ENCODE measurements at places on chromosomes 3 and 15.

GRCh38 chr3:21790466-21790865 lies 39.5 kb upstream of the ZNF385D start:
- no peak for DNase-seq

DNA sequence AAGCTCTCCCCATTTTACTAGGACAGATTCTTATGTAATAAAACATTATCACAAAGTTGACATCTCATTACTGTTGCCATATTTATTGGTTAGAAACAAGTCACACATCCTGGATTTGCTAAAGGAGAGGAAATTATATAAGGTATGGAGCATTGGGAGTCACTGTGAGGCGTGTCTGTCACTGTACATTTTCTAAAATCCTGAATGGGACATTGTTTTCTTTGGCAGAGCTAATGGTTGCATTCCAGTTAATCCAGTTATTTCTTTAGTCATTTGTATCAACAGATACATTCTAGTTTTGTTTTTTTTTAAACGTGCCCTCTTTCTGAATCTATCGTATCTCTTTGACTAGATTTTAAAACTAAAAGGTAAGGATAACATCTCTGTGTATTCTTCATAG lies 70.2 kb upstream of the MITF start:
- DNase-seq, result no peak

DNA sequence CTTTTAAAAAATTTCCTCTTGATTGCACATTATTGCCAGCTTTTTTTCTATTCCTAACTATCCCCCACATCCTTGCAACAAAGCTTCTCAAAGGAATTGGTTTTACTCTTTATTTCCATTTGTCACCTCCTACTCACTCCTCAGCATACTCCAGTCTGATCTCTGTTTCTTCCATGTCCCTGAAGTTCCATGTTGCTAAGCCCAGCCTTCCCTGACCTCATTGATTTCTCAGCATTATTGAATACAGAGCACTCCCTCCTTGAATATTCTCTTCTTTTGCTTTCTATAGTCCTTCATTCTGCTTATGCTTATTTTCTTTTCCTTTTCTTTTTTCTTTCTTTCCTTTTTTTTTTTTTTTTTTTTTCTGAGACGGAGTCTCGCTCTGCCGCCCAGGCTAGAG lies 10.7 kb downstream of the ARID3B start:
- no peak for DNase-seq

DNA sequence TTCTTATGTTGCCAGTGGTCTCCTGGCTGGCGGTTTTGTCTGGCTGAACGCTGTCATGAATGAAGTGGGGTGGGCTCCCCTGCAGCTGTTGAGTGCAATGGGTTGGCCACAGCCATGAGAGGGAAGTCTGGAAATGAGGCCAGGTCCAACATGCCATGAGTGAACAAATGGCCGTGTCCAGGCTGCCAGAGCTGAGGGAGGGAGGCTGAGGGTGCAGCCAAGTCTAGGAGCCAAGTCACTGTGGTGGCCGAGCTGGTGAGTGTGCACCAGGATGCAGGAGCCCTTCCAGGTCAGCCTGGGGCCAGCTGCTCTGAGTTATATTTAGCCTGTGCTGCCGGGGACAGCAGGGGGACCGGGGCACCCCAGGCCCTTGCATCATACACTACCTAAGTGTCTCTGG lies 24.7 kb upstream of the PRR23E start:
- no peak for DNase-seq

DNA sequence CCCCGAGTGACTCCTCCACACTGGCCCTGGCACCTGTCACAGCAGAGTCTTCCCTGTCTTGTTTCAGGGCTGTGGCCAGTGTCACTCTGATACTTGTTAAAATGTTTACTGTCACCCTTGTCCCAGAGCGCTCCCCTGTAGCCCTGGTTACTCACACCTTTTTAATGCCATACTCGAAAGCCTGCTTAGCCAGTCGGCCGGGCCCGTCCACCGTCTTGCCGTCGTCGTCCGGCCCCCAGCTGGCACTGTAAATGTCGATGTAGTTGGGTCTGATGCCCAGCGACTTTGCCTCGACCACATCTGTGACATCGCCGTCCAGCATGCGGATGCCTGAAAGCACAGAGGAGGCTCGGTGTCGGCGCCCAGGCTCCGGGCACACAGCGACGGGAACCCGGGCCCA lies 91.3 kb downstream of the PCSK6 start:
- DNase-seq, result no peak

DNA sequence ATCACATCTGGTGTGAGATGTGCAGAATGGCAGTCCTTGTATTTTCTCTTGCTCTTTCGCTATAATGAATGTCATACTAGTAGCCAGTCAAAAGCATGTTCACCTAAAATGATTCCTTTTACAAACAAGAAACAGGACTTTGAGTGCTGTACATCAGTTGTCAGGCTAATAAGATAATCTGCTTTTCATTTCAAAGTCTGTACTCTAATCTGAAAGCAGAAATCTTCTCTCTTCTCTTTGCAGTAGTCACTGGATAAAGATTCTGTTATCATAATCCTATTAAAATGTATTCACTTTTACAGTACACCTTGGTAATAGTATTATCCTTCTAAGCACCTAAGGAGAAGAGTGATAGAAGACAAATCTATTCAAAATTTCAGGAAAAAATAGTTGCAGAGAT lies 300.1 kb downstream of the MFSD1 start:
- no peak for DNase-seq

DNA sequence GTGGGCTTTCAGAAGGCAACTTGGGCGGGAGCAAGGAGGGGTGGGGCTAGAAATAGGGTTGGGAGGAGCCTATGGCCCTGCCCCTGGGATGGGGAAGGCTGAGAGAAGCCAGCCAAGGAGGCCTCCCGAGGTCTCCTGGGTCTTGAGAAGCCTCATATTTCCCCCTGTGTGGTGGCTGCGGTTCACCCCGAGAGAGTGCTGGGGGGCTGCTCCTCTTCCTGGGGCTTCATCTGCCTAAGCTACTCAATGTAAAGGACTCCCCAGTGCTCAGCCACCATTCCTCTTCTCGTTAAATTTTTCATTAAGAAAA lies 174.3 kb downstream of the SMAD6 start:
- DNase-seq, result no peak

DNA sequence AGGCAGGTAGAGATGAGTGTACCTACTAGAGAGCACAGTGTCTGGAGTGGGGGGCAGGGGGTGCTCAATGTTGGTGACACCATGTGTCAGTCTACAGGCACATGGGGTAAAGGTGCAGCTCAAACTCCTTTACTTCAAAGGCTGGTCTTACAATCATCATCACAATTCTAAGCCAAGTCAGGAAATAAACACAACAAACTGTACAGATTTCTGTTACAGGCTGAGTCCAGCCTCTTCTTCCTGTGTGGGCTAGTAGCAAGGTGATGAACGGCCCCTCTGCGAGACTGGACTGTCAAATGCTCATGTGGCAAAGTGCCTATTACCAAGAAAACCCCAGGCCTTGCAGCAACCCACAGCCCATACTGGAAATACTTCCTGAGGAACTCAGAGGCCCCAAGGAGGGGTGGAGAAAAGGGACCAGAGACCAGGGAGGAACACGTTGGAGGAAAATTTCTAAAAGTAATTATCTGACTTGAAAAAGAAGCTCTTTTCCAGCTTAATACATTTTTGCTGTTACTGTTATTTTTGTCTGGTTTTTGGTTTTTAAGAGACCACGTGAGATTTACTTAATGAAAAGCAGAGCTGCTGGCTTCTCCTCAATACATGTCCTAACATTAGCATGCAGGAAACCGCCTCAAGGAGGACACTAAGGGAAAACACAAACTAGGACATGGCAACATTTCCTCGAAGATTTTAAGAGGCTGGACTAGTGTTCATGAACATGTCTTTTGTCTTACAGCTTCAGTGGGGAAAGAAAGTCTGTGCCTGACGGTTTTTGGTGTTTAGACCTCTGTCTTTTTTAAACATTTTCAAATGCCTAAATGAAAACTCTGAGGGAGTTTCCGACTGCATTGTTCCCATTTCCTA lies 29.5 kb downstream of the TBC1D2B start:
- DNase-seq, result no peak

GRCh38 chr3:109852283-109852682 lies 514.9 kb upstream of the DPPA4 start:
- no peak for DNase-seq

- no peak for DNase-seq
Measured at GRCh38 chr15:27527490-27528067, 556.6 kb downstream of the GABRG3 start.

DNA sequence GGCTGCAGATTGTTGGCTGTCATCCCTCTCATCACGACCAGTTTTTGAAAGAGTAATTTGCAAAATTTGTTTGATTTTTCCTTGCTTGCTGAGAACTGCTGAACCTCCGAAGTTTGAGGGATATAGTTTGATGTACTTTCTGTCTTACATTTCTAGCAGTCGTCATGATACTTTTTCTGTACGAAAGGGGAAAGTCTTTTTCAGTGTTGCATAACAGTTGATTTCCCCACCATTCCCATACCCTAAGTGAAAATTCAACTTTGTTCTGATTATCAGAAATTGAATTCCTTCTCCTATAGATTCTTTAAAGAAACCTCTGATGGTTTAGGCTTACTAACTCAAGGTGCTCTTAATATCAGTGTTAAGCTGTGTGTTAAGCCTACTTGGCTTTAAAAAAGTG lies 1.6 kb downstream of the PDE8A start:
- no peak for DNase-seq

DNA sequence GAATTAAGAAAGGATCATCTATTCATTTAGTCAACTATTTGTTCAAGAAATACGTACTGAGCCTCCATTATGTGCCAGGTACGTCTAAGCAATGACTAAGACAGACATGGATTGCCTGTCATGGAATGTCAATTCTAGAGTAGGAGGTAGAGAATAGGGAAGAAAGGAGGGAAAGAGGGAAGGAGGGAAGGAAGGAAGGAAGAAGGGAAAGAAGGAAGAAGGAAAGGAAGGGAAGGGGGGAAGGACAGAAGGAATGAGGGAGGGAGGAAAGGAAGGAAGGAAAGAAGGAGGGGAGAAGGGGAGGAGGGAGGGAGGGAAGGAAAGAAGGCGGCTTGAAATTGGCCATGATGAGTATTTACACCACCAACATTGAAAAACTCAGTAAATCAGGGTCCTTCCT lies 39.3 kb upstream of the RFTN1 start:
- DNase-seq, result no peak

- DNase-seq, result no peak
Measured at GRCh38 chr3:48696601-48697000, 10.9 kb upstream of the NCKIPSD start.

- no peak for DNase-seq
Measured at GRCh38 chr15:65873256-65873655, 4.0 kb downstream of the RAB11A start.

DNA sequence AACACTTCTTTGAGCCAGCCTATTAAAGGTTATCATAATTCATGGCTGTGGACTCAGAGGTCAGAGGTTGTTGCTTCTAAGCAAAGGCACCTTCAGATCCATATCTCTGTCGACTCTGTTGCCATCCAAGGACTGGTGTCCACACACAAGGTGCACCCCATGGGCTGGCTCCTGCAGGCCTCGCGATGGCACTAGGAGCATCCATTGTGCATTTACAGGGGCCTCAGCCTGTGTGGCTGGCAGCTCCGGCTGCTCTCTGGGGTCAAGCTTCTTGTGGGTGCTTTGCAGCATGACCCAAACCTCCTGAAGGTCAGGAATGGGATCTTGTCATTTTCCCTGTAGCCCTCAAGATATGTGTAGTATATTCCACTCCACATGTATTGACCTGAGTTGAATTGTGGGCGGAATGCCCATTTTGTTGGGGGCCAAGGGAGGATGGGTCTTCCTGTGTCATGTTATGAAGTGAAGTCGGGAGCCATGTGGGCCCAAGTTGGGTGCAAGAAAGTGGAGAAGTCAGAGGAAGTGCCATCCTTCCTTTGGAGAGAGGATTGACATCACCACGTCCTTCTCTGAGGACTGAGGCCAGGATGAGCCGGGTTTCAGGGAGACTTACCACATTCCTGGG lies 43.9 kb downstream of the CHDH start:
- DNase-seq, result no peak

DNA sequence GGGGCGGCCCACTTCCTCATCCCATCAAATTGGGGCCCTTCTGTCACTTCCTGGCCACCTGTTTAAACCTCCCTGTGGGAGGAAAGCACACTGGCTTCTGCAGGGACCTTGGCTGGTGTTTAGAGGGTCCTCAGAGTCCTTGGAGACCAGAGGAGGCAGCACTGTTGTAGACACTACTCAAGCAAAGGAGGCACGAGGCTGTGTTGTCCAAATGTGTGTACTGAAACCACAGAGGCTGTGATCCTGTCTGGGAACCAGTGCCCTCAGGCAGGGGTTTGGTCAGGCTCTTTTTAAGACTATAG lies 12.4 kb upstream of the SEC13 start:
- DNase-seq, result no peak

- no peak for DNase-seq
Measured at GRCh38 chr15:63348392-63348791, 33.3 kb downstream of the CA12 start.

DNA sequence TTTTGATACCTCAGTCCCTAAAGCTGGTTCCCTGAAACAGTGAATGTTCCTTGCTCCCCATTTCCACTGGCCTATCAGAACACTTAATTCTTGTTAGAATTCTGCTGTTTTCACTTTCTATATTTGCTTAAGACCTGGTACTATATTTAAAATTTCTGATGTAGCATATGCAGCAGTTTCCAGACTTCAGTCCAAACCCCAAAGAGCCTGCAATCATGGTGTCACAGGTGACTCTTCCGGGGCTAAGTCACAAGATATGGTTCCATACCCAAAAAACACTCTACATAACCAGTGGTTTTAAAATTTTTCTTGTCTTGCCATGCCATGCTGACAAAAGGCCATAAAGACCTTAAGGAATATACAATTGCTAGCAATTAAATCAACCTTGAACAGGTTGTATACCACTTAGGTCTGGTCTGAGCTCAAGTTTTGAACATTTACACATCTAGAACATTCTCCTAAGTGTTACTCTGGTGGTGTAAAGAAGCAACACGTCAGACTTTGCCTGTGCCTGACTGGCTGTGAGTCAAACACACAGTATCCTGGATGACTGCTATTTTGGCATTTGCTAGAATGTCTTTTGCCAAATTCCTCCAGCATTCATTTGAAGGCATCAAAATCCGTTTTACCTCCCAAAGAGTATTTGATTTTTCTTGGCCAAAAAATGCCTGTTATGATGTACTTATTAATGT lies 160.0 kb downstream of the FRMD5 start:
- DNase-seq, result no peak

- DNase-seq, result no peak
Measured at GRCh38 chr3:41751597-41751996, 210.3 kb downstream of the ULK4 start.

- DNase-seq, result no peak
Measured at GRCh38 chr3:176611703-176612102, 585.6 kb downstream of the TBL1XR1 start.

GRCh38 chr3:152266221-152266995 lies 2.3 kb upstream of the MBNL1 start:
- peak; percentile 61 for DNase-seq

- no peak for DNase-seq
Measured at GRCh38 chr3:137259701-137260100, 301.9 kb downstream of the IL20RB start.

DNA sequence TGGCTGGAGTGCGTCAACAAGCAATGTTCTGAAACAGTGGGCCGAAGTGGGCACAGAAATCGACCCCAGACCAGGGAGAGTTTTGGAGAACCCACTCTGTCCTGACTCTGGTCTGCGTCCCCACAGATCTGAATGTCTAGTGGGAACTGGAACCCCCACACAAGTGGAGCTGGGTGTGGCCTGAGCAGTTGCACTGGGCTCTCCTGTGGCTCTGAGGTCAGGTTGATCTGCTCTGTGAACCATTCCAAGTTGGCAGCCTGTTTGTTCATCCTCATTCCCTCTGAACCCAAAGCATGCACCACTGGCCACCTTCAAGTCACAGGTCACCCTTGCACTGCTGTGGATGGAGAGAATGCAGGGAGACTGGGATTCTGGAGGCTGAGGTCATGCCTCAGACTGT lies 60.5 kb downstream of the STARD5 start:
- no peak for DNase-seq

GRCh38 chr15:79171320-79172031 lies 80.9 kb upstream of the RASGRF1 start:
- no peak for DNase-seq

Measured in brain pericyte (primary cell).